ENCODE measurements at places on chromosomes 4 and X. TPM values are rescaled to one million over a fixed set of nuclear protein-coding genes. Genes with fewer than 3 reads are reported as not detected.

Gene CPLX1
- 2.7 TPM for total RNA-seq

Gene TRAM1L1
- 0.27 TPM for total RNA-seq

Gene PLRG1
- total RNA-seq = 74.3 TPM

GRCh38 chr4:26583538-26583864 is 383 bp upstream of the TBC1D19 start:
- no peak for DNase-seq
- peak overlapping the region; percentile 86 for H3K4me3 ChIP-seq
- peak overlapping the region; percentile 56 for H3K27ac ChIP-seq

DNA sequence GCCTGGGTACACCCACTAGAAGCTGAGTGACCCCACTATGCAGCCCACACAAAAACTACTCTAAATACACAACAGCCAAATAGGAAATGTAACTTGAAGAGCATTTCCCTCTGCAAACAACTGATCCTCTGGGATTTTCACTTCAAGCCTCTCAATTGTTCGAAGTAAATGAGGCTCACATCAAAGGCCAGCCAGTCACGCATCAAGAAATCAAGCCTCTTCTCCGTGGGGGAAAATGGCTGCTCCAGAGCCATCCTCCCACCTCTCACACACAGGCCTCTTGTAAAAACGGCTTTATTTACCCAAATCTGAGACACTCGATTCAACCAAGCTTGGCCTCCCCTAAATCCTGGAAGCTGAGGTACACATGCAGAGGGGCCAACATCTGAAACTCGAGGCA is 14.3 kb downstream of the PCDH19 start:
- no peaks in the 10 kb centered on the region for H3K4me1 ChIP-seq
- DNase-seq = no peak
- no peak overlapping the region for H3K4me3 ChIP-seq
- no peaks in the 10 kb centered on the region for H3K27me3 ChIP-seq
- no peaks in the 10 kb centered on the region for H3K36me3 ChIP-seq

DNA sequence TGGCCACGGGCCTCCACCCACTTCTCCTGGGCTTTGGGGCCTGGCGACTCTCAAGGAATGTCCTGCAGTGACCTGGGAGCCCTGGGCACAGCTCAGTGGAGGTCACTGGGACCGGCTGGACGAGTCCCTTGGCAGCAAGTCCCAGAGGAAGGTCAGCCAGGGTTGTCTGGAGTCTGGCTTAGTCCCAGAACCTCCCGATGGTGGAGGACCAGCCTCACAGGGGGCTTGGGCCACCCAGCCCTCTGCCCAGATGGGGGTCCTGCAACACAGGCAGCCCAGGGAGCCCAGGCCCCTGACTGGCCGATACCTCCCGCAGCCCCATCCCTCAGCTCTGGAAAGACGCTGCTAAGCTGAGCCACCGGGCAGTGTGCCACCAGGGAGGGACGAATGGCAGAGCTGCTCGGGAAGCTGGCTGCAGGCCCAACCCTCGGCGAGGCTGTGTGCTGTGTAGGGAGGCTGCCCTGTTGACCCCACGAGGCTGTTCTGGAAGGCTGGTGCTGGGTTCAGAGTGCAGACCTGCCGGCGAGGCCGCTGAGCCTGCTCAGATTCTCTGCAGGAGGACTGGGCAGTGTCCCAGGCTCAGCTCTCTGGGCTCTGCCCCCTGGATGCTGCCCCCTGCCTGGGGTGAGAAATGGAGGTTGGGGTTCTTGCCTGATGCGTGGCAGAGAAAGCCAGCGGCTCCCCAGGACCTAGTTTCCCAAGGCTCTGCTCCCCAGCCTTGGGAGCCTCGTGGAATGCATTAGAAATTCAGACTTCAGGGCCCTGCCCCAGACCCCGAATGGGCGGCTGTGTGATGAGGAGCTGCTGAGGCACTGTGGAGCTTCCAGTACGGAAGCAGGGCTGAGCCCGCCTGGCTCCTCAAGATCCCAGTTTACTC is 61.7 kb downstream of the ADRA2C start:
- no peak overlapping the region for H3K4me3 ChIP-seq
- no peaks in the 10 kb centered on the region for H3K36me3 ChIP-seq
- H3K27ac ChIP-seq = no peak overlapping the region
- peak; percentile 91 for DNase-seq

- no peaks in the 10 kb centered on the region for H3K36me3 ChIP-seq
- H3K27ac ChIP-seq = no peak overlapping the region
- no peak overlapping the region for H3K4me3 ChIP-seq
- H3K4me1 ChIP-seq = peaks cover 5% of the 10 kb centered on the region
- H3K27me3 ChIP-seq = no peaks in the 10 kb centered on the region
Measured at GRCh38 chr4:17817027-17817426, 6.2 kb downstream of the NCAPG start.

- no peaks in the 10 kb centered on the region for H3K36me3 ChIP-seq
- H3K4me1 ChIP-seq = no peaks in the 10 kb centered on the region
- H3K27me3 ChIP-seq = no peaks in the 10 kb centered on the region
- no peak overlapping the region for H3K4me3 ChIP-seq
- H3K27ac ChIP-seq = no peak overlapping the region
Measured at GRCh38 chr4:167176723-167177367, 57.4 kb downstream of the SPOCK3 start.

DNA sequence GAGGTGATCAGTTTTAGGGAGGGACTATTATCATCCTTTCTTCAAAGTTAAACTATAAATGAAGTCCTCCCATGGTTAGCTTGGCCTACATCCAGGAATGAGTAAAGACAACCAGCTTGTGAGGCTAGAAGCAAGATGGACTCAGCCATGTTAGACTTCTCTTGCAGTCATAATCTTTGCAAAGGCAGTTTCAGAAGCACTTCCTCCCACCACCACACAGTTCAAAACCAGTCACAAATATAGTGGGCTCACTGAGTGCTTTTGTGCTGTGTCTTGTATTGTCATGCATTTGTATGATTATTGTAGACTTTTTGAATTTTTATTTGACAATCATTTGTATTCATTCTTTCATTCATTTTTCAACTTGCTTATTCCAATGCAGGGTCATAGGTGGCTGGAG is 204.5 kb downstream of the ZNF674 start:
- no peak overlapping the region for H3K4me3 ChIP-seq
- H3K27me3 ChIP-seq = no peaks in the 10 kb centered on the region
- DNase-seq = no peak
- no peaks in the 10 kb centered on the region for H3K4me1 ChIP-seq
- no peak overlapping the region for H3K27ac ChIP-seq

DNA sequence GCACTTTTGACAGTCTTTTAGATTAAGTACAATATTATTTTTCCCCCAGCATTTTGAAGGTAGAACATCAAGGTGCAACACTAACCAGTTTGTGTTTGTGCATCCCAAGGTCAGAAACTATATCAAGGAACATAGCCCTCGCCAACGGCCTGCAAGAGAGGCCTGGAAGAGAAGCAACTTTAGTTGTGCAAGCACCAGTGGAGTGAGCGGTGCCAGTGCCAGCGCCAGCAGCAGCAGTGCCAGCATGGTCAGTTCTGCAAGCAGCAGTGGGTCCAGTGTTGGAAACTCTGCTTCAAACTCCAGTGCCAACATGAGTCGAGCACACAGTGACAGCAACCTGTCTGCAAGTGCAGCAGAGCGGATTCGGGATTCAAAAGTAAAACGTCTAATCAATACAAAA is 21.7 kb downstream of the FAM199X start:
- H3K27ac ChIP-seq = no peak overlapping the region
- no peak for DNase-seq
- H3K27me3 ChIP-seq = no peaks in the 10 kb centered on the region
- peaks cover 8% of the 10 kb centered on the region for H3K36me3 ChIP-seq

GRCh38 chr4:145539671-145540070 is 58.0 kb downstream of the SMAD1 start:
- no peak for DNase-seq
- H3K27me3 ChIP-seq = no peaks in the 10 kb centered on the region
- H3K4me3 ChIP-seq = no peak overlapping the region
- H3K4me1 ChIP-seq = no peaks in the 10 kb centered on the region
- H3K27ac ChIP-seq = no peak overlapping the region

DNA sequence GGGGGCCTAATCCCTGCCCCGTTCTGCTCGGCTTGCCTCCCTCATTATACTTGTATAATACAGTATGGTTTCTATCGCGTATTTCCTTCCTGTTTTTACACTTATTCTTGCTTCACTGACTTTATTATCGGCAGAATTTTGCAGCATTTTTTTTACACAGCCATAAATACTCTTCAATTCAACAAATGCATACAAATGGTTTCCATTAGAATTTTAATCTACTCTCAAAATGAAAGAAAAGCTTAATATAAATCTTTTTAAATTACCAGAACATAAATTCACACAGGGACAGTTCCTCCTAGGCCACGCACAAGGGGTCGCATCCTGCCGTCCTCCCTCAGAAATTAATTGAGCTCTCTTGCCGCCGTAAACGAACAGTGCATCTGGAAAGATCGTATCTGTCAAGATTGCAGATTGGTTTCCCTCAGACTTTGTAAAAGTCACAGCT is 42.9 kb downstream of the DCTD start:
- H3K36me3 ChIP-seq = no peaks in the 10 kb centered on the region
- no peaks in the 10 kb centered on the region for H3K4me1 ChIP-seq
- no peak overlapping the region for H3K27ac ChIP-seq
- no peak overlapping the region for H3K4me3 ChIP-seq

DNA sequence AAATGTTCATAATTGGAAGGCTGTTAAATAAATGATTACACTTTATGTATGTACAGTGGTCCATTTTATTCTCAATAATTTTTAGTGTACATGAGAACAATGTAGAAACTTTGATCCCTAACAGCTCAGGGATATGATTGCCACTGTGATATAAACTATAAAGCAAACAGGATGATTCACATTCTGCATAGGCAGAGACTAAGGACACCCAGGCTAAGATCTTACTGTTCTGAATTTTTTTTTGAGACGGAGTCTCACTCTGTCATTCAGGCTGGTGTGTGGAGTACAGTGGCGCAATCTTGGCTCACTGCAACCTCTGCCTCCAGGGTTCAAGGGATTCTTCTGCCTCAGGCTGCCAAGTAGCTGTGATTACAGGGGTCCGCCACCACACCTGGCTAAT is 186.6 kb downstream of the PDGFC start:
- H3K4me3 ChIP-seq = no peak overlapping the region
- H3K36me3 ChIP-seq = no peaks in the 10 kb centered on the region
- no peaks in the 10 kb centered on the region for H3K27me3 ChIP-seq
- H3K27ac ChIP-seq = no peak overlapping the region
- no peak for DNase-seq
- no peaks in the 10 kb centered on the region for H3K4me1 ChIP-seq

GRCh38 chr4:87419578-87420249 is 2.7 kb upstream of the NUDT9 start:
- no peak for DNase-seq
- H3K4me3 ChIP-seq = no peak overlapping the region
- H3K4me1 ChIP-seq = peaks cover 3% of the 10 kb centered on the region

Measured in colonic mucosa (tissue), 4 donors.